IMR-90 (cell line): ENCODE measurements at places on chromosomes 7 and 10.

GRCh38 chr7:44145969-44146911 lies 5.1 kb upstream of the MYL7 start:
- peak; percentile 12 for DNase-seq

DNA sequence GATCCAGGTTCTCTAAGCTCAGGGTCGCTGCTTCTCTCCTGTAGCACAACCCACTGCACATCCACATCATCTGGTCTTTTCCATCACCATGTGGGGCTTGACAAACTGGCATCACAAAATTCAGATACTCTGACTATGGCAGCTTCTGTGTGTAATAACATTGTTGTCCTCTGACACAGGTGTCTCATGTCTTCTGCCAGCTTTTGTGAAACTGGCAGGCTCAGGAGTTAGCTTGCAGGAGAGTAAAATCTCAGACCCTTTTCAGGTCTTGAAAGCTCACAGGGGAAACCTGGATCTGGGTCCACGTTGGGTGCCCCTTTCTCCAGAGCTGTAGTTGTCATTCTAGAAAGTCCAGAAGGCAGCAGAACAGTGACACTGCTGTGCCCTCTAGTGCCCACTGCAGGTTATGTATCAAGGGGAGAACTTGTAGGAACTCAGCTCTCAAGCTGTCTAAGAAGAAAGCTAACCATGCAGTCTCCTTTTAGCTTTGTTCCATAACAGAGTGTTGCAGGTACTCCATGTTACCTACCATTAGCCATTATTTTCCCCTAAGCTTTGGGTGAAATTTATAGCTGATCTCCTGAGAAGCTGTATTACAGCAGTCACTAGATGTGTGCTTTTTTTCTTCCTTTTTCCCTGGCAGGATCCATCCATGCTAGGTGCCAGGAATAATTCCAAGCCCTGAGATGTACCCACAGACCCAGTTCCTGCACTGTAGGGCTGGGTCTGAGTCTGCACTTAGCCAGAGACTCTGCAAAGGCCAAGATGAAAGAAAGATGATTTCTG lies 102.7 kb downstream of the ZNF248 start:
- no peak for DNase-seq

DNA sequence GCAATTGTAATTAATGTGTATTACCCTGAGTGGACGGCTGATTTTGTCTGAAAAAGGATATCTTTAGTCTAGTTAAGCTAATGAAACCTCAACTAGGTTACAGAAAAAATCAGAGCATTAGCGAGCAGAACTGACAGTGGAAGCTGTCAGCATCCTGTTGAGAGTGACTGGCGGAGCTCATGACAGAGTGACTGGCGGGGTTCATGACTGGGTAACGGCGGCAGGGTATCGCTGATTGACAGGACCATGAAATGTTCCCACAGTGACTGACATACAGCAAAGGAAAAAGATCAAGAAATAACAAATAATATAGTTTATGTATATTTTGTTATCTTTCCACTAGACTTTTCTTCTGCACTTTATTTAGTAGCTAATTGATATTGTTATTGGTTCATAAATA lies 202.5 kb upstream of the AGK start:
- DNase-seq = no peak

DNA sequence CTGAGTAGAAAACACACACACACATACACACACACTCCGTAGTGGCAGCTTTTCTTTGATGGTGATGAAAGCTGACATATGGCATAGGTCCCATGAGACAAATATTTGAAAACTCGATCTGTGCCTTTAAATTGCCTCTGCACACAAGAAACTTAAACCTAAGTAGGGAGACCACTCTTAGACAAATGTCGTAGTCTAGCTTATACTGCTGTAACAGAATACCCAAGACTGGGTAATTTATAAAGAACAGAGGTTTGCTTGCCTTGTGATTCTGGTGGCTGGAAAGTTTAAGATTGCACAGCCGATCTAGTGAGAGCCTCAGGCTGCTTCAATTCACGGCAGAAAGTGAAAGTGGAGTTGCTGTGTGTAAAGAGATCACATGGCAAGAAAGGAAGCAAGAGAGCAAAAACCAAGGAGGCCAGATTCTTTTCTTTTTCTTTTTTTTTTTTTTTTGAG lies 489.4 kb upstream of the SORCS1 start:
- peak; percentile 5 for DNase-seq

DNA sequence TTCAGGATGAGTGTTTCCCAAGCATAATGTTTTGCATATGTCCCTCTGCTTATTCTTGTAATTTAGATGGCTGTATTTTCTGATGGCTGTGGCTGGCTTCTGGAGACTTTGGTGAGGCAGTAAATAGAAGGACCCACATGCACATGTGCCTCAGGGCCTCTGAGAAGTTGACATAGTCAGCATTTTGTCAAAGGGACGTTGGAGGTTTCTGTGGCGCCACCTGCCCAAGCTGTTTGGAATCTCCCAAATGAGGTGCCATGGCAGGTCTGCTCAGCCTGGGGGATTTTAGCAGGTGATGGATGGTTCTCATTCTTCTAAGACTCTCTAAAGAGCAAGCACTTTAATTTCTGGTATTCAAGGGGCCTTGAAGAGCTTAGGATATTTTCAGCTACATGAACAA lies 29.8 kb downstream of the C10orf120 start:
- DNase-seq = no peak

DNA sequence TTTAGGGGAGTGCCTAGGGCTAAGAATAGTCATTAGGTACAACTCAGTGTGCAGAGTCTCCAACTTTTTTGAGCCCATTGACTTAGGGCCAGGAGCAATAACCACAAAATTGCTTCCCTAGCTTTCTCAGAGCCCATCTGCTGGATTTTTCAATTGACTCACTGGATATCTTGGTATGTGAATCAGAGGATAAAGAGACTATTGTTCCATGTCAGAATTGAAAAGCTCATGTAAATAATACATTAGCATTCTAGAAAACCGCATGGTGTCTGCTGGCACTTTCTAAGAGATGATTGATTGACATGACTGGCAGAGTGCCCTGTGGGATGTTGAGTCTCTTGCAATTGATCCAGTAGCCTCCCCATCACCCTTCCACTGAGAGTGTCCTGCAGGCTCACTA lies 246.2 kb downstream of the CCDC7 start:
- peak; percentile 89 for DNase-seq

- DNase-seq = no peak
Measured at GRCh38 chr10:5303504-5303903, 61.3 kb upstream of the UCN3 start.
